ENCODE measurements at places on chromosomes 3 and 15. TPM values are rescaled to one million over a fixed set of nuclear protein-coding genes. Genes with fewer than 3 reads are reported as not detected.

GRCh38 chr3:40875581-40875980 lies 323.7 kb upstream of the CTNNB1 start:
- DNase-seq: no peak

- no peak for DNase-seq
Observed at GRCh38 chr3:54214845-54215244, 92.5 kb downstream of the CACNA2D3 start.

DNA sequence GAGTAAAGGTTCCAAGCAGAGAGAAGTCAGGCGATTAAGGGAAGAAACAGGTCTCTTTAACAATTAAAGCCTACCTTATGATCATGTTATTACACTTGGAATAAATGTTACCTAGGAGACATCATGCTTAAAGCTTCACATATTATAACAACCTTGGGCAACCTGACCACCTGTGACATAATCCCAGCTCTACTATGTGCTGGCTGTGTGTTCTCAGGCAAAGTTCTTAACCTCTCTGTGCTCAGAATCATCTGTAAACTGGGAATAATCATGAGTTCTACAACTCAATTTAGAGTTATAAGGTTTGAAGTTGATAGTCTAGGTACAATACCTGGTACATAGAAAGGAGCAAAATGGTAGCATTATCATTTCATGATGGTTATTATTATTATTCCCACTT lies 159.3 kb downstream of the MAGI1 start:
- no peak for DNase-seq

GRCh38 chr15:91548549-91548948 lies 305.0 kb upstream of the SLCO3A1 start:
- DNase-seq: peak; percentile 63

The WNT7A gene
- not detected for total RNA-seq

The IMPG2 gene
- total RNA-seq: 0.40 TPM

The EPHB1 gene
- 1.8 TPM for total RNA-seq

The RAD54L2 gene
- 11.6 TPM for total RNA-seq

The ULK4 gene
- total RNA-seq: 4.3 TPM

The EOMES gene
- 0.20 TPM for total RNA-seq
